ENCODE measurements at places on chromosomes 5 and 9.

GRCh38 chr5:116574367-116575325 lies at the start of gene SEMA6A:
TSS of gene SEMA6A (minus strand) at chr5:116574823. CDS start at chr5:116504944, 69,879 bp downstream.
- DNase-seq: peak; percentile 62

DNA sequence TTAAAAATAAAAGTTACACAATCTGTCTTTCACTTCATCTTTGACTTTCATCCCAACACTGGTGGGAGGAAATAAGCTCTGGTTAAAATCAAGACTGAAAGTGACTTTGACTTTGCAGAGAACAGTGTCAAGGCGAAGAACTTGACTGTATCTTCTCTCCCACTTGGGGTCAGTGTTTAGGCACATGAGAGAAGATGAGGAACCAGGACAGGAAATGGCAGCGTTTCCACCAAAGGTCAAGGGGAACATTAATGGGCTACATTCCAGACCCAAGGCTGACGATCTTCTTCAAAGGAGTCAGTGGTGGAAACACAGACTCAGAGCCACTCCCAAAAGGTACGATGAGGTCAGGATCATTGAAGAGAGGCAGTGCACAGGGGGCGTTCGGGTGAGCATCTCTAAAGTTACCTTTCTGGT lies 409.5 kb downstream of the ARHGEF28 start:
- DNase-seq: no peak

DNA sequence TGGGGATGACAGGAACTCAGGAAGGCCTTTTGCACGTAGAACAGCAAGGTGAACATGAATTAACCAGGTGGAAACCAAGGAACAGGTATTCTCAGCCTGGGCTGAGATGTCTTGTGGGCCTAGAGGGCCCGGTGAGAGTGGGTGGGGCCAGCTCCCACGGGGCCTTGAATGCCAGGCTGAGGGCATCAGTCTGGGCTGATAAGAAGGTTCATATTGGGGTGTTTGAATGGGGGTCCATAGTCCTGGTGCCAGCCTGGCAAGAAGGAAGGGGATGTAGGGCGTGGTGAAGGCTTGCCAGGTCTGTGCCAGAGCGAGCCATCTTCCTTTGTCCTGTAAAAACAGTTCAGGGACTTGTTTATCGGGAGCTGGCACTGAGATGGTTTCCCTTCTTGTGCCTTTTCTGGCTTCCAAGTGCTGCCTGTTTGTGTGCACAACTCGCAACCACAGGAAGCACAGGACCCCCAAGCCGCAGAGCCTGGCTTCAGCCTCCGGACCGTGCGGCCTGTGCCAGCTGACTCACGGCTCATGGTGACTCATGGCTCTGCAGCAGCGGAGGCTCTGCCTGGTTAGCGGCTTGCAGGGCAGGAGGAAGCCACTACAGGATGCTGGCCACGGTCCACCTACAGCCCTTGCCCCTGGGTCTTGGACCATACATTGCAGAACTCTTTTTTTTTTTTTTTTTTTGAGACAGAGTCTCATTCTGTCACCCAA lies 2.4 kb downstream of the CARD19 start:
- DNase-seq: peak; percentile 46

GRCh38 chr5:16464664-16465543 lies 696 bp downstream of the ZNF622 start:
- no peak for DNase-seq

All from stimulated activated CD4-positive, alpha-beta T cell treated with anti-CD3 and anti-CD28 coated beads, Interleukin-12 subunit alpha, Interleukin-12 subunit beta, amount 100 ng/mL, for 48 hours (primary cell).